ENCODE measurements at places on chromosomes 2 and 18.

- no peak for DNase-seq
Measured at GRCh38 chr18:63480476-63480875, 3.7 kb downstream of the SERPINB5 start.

DNA sequence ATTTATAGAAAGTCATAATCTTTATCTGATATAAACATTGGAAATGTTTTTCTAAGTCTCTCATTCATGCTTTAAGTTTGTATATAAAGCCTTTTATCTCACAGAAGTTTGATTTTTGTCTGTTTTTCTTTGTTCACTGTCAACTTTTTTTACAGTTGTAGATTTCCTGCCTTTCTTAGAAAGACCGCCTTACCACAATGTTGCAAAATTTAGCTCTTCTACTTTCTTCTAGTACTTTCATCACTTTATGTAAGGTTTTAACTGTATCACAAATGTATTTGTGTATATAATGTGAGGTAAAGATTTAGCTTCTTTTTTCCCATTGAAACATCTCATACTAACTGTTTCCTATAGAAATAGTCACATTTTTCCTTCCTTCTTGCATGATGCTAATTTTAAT lies 136.1 kb downstream of the DNAH6 start:
- DNase-seq: no peak

DNA sequence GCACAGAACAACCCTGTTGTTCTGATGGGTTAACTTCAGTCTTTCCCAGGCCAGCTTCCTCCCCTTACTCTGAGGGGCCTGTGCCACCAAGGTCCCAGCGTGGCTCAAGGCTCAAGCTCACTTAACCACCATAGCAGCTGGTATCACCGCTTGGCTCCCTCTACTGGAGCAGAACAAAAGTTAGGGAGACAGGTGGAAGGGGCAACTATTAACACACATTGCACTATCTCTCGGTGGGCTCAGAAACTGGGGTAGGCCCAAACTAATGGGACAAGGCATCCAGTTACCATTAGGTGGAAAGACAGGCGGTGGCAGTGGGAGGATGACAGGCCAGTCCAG lies 88.7 kb upstream of the ATL2 start:
- DNase-seq: no peak

DNA sequence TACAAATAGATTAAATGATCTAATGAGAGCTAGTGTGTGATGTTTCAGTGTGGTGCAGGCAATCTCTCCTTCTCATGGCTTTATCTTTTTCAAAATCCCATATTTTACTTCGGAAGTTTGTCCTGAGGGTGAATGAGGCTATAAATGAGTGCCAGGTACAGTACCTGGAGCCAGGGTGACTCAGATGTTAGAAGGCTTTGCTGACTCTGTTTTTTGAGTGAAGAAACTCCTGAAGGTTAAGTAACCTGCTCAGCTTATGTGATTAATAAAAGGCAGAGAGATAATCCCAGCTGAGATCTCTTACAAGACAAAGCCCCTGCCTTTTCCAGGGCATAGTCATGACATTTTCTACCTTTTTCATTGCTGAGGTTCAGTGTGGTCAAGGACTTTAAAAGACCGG lies 52.6 kb downstream of the MGAT5 start:
- no peak for DNase-seq

GRCh38 chr2:200975672-200976071 lies 12.2 kb upstream of the ORC2 start:
- DNase-seq: no peak

GRCh38 chr2:200735061-200735460 lies 76.6 kb upstream of the BZW1 start:
- DNase-seq: no peak

GRCh38 chr2:233342301-233342700 lies 12.0 kb upstream of the DGKD start:
- DNase-seq: no peak

GRCh38 chr2:138829326-138829919 lies 49.2 kb upstream of the NXPH2 start:
- DNase-seq: no peak

- no peak for DNase-seq
Measured at GRCh38 chr18:28050545-28050944, 126.4 kb downstream of the CDH2 start.

DNA sequence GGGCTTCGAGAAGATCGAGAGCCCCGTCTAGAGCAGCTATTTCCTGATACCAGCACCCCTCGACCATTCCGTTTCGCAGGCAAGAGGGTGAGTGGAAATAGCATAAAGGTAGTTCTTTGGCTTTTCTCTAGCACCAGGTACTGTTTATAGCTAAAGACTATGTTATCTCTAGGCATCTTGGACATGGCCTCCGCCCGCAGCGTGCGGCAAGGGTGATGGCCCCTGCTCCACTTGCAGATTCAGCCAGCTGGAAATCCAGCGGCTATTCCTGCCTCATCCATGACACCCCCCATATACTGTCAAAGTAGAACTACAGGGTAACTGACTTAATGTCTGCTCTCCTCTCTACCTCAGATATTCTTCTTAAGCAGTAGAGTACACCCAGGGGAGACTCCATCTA lies 3.3 kb downstream of the AGBL5 start:
- no peak for DNase-seq

DNA sequence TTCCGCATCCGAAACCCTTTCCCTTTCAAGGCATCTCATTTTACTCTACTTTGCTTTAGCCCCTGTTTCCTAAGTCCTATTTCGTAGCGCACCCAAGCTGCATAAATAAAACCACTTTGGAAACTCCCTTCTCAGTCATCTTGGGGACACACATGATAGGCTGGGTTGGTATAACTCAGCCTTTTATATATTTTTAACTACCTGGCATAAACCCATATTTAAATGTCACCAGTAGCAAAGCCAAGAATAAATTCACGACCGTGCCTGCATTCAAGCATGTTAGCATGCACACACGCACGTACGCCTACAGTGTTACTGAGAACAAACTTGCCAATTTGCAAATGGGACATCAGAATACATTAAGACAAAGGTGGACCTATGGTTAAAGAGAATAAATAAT lies 564.7 kb upstream of the PIK3C3 start:
- DNase-seq: no peak

GRCh38 chr2:96197546-96198255 lies 10.9 kb downstream of the STARD7 start:
- no peak for DNase-seq

- no peak for DNase-seq
Measured at GRCh38 chr18:6595666-6596065, 133.8 kb upstream of the ARHGAP28 start.

All from AG09309 (cell line).